ENCODE measurements at places on chromosomes 12 and 14.

GRCh38 chr12:50580436-50580835 is 75.7 kb downstream of the DIP2B start:
- DNase-seq: no peak

GRCh38 chr14:53971521-53971920 is 14.9 kb upstream of the BMP4 start:
- DNase-seq: no peak

GRCh38 chr14:58177125-58177524 is 22.8 kb upstream of the ACTR10 start:
- DNase-seq: no peak

- DNase-seq: no peak
These were observed 765.3 kb downstream of the MED13L start for GRCh38 chr12:115511986-115512711.

DNA sequence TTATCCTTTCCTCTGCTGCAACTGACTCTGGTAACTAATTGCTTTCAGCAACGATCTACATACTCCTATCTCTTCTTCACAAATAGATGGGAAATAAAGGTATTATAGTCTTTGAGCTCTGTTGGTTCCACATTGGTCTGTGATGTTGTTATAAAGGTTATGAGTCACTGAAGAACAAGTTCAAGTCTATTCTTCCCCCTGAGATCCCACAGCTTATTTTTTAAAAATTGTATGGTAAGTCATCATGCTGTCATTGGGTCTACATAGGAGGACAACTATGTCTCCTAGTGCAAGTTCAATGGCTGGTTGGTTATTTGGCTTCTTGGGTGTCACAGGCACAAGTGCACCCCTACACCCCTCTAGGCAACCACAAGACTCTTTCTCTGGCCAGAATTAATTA is 49.6 kb upstream of the PTCSC3 start:
- DNase-seq: no peak

- DNase-seq: no peak
These were observed 198.0 kb upstream of the EEA1 start for GRCh38 chr12:93127107-93127560.

- no peak for DNase-seq
These were observed 3.7 kb upstream of the TRPV4 start for GRCh38 chr12:109836916-109837315.

- DNase-seq: no peak
These were observed 60.1 kb upstream of the RFX4 start for GRCh38 chr12:106522708-106523107.

GRCh38 chr12:22312336-22312735 is 22.2 kb downstream of the ST8SIA1 start:
- no peak for DNase-seq

DNA sequence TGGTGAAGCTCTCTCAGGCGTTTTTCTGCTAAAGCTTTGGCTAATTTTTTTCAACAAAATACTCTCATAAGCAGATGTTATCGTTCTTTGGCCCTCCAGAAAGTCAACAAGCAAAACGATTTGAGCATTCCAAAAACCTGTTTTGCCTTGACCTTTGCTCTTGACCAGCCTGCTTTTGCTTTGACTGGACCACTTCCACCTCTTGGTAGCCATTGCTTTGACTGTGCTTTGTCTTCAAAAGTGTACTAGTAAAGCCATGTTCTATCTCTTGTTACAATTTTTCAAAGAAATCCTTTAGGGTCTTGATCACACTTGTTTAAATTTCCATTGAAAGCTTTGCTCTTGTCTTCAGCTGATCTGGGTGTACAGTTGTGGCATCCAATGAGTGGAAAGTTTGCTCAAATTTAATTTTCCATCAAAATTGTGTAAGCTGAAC is 10.7 kb upstream of the ARID4A start:
- no peak for DNase-seq

GRCh38 chr14:74346341-74346740 is 1.9 kb upstream of the VRTN start:
- DNase-seq: no peak

DNA sequence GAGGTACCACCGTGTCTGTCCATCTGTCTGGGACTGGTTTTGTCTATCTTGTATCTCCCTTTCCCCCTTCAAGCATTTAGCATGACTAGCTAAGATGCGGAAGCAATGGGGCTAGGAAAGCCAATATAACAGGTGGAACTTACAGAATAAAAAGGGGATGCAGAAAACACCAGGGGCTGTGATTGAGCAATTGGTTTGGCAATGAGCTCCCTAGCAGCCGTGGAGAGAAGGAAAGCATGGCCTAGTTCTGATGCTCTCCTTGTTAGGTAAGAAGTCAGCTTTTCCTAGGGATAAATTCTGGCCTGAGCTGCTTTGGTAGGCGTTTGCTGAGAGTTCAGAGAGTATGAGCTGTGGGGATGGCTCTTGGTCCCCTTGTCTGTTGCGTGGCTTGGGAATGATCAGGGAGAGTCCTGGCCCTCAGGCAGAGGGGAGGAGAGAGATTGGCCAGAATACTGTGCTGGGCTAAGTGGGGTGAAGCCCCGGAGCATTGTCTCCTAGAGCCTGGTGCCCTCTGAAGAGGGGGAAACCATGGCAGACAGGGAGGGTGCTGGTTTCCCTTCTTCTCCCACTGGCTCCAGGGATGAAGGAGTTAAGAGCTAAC is 7.1 kb downstream of the SETD1B start:
- no peak for DNase-seq

DNA sequence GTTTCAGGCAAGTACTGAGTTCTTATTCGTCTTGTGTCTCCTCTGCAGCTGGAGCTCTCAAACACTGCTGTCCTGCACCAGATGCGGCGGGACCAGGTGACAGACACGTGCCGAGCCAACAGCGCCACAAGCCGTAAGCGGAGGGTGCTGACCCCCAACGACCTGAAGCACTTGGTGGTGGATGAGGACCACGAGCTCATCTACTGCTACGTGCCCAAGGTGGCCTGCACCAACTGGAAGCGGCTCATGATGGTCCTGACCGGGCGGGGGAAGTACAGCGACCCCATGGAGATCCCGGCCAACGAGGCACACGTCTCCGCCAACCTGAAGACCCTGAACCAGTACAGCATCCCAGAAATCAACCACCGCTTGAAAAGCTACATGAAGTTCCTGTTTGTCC is 201.2 kb downstream of the SLC41A2 start:
- no peak for DNase-seq

GRCh38 chr12:39619660-39620433 is at the start of gene ABCD2:
ABCD2 (minus strand) TSS chr12:39619803; CDS start chr12:39619615, 188 bp downstream.
- peak; percentile 55 for DNase-seq

DNA sequence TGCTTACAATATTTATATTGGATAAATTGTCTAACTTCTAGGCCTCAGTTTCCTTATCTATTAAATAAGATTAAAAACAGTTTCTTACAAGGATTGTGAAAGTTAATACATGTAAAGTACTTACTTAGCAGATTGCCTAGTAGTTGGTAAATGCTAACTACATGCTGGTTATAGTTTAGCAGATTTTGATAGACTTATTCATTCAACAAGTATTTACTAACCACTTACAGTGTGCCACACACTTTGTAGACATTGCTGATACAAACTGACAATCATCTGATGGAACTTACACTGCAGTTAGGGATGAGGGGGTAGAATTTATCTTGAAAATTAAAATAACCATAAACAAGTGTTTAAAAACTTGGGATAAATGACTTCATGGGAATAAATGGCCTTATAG is 50.4 kb downstream of the ARID2 start:
- DNase-seq: no peak

DNA sequence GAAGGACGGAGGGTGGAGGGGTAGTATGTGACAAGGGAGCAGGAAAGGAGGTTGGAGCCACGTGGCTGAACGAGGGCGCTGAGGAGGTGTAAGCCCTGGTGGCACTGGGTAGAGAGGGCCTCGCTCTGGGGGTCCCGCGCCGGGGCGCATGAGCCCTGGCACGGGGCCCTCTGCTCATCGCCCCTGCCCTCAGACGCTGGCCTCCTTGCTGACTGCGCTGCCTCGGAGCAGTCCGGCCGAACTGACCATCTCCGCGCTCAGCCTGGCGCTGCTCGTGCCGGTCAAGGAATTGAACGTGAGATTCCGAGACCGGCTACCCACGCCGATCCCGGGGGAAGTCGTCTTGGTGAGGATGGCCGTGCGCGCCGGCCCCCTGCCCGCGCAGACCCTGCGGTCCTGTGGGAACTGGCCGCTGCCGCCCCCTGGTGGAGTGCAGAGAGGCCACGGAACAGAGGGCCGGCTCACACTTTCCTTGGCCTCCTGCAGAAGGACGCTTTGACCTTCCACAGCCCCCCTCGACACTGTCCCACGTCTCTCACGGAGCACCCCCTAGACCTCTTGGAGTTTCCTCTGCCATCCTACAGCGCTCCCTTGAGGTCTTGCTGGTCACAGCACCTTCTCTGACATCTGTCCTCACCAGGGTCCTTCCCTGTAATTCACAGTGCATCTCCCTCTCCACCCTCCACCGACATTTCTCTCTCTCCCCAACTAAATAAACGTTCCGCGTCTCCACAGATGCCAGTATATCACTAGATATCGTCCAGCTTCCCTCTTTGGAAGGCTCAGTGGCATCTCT is 10.5 kb downstream of the ARHGEF25 start:
- peak; percentile 53 for DNase-seq

DNA sequence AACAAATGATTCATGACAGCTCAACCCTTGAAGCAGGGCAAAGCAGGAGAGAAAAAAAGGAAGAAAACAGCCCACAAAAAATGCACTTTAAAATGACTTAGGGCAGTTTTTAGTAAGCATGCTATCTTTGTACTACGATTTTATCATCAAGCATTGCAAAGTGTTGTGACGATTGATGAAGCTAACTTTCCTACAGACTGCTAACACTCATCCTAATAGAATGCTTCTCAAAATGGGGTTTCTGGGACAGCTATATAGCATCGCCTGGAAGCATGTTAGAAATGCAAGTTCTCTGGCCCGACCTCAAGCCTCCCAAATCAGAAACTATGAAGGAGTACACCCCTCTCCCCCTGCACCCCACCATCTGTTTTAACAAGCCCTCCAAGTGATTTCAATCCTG is 256.4 kb downstream of the SSPN start:
- DNase-seq: no peak

- DNase-seq: no peak
These were observed 2.2 kb upstream of the KCNH3 start for GRCh38 chr12:49536526-49537071.

GRCh38 chr12:24014915-24015832 is 65.7 kb upstream of the SOX5 start:
- no peak for DNase-seq

- DNase-seq: no peak
These were observed 7.0 kb downstream of the GPX2 start for GRCh38 chr14:64935508-64935907.

DNA sequence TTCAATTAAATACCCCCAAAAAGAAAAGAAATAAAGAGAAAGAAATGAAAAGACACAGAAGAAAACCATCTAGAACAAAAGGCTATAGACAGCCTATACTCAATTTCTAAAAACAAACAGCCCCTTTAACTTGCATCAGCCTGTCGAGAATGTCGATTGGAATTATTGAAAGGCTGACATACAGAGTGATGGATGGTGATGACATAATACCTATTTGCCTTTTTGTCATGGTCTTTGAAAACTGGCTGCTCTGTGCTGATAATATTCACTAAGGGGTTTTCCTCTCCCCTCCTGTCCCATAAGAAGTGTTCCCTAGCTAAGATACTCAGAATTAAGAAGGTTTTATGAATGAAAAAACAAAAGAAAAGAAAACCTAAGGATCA is 393.7 kb downstream of the SOX5 start:
- DNase-seq: no peak

GRCh38 chr14:61455351-61455750 is 134.0 kb downstream of the PRKCH start:
- no peak for DNase-seq

DNA sequence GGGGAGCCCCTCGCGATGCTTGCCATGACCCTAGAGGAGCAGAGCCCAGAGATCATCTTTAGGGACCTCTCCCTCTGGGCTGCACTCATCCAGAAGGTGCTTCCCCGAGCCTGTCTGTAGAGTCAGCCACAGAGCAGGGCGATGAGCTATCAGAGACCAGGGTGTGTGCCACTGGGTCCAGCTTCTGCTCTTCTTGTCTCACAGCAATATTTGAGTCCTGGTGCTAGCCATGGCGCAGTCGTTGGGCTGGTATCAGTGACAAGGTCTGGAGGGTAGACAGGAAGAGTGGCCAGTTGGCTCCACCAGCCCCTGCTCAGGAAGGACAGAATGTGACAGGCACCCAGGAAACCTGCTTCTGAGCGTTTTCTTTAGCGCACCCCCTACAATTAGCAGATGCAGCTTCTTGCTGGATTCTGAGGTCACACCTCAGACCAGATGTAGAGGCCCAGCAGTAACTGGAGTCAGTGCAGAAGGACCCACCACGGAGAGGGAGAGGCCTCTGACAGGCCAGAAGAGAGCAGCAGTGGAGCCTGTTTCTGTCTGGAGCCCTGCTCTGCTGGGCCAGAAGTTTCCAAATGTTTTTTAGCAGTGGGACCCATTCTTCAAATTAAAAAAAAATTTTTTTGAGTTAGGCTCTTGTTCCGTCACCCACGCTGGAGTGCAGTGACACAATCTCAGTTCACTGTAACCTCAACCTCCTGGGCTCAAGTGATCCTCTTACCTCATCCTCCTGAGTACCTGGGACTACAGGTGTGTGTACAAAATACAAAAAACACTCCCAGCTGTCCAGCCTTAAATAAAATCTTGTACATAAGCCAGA is 23.7 kb downstream of the ANKRD9 start:
- DNase-seq: no peak

DNA sequence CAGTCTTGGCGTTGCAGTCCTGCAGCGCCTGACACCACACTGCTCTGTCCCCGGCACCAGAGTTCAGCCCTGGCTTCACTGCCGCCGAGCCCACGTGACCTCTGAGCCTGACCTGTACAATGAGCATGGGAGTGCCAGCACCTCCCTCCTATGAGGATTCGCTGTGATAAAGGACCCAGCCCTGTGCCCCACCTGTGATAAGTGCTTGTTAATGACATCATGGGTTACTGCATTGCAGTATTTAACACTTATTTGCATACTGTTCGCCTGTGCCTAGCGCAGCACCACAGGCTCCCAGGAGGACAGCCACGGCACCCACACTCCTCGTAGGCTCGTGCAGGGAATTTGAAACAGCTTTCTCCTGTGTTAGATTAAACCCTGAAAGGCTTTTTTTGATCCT is 118.2 kb upstream of the GSC start:
- DNase-seq: no peak

DNA sequence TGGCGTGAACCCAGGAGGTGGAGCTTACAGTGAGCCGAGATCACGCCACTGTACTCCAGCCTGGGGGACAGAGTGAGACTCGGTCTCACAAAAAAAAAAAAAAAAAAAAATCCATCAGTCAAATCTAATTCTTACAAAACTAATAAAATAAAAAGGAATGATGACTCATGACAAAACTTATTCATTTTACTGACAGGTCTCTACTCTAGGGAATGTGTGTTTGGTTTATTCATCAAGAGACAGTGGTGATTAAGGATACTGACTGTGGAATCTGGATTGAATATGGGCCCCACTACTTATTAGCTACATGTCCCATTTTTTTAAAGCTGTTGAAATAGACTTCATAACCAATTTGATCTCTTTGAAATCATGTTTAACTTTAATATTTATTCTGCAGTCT is 29.3 kb upstream of the GAS2L3 start:
- no peak for DNase-seq

- DNase-seq: no peak
These were observed 729 bp upstream of the GAPDH start for GRCh38 chr12:6533653-6533922.

- DNase-seq: no peak
These were observed 12.3 kb downstream of the NKX2-8 start for GRCh38 chr14:36570065-36570464.

GRCh38 chr14:31303654-31304053 is 96.1 kb upstream of the HECTD1 start:
- DNase-seq: no peak

GRCh38 chr12:123140676-123141614 is 9.9 kb downstream of the PITPNM2 start:
- DNase-seq: no peak

- DNase-seq: peak; percentile 13
These were observed 91.8 kb downstream of the EML1 start for GRCh38 chr14:99884834-99885648.

Measured in effector memory CD8-positive, alpha-beta T cell (primary cell).